Upper lobe of right lung (tissue), 1 donor: ENCODE measurements at places on chromosomes 3 and 15.
A peak's percentile ranks its signal among the peaks of the same experiment; 100 is the strongest.

DNA sequence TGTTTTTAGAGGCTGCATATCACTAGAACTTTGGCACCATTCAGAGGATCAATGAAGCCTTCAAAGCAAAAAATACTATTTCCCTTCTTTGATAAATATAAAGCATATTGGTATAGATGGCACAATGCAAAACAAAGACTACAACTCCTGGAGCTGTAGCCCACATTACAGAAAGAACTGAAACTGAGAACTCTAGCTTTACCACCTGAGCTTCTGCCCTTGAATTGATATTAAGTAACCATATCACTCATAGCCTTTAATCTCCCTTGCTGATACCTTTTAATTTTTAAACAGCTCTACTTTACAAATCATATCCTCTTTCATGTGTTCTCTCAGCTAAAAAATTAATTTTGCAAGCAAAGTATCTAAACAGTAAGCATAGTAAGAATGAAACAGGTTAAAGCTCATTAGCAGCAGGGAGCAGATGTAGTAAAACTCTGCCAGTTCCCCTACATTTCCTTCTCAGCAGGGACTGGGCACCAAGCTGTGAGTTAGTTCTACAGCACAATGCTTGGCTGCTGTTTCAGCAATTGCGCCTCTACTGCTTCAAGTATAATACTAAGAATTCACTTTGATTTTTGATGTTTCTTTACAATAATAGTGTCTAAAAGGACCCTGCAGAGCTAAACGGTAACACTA, 97.9 kb upstream of the NANOGP8 start:
- H3K4me3 ChIP-seq = no peak overlapping the region
- no peak overlapping the region for H3K27ac ChIP-seq

DNA sequence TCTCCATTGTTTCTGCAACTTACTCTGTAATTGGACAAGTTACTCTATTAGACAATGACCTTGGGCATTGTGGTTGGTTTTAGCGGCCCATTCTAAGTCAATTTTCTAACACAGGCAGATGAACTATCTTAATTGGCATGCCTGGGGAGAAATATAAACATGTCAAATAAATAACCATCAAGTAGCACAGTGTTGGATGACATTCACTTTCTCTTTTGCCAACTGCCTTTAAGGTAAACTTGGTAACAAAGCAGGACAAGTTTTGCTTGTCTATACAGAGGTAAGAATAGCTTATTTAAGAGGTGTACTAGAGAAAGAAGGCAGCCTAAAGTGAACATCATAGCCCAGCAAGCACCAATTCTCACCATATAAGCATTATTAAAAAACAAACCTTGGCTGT, 599.6 kb downstream of the GBE1 start:
- no peaks in the 10 kb centered on the region for H3K36me3 ChIP-seq
- DNase-seq = no peak
- no peak overlapping the region for H3K4me3 ChIP-seq
- no peak overlapping the region for H3K27ac ChIP-seq

GRCh38 chr15:42133886-42134502, 22.4 kb downstream of the PLA2G4F start:
- no peak overlapping the region for H3K27ac ChIP-seq
- H3K4me3 ChIP-seq = no peak overlapping the region
- peaks cover 11% of the 10 kb centered on the region for H3K27me3 ChIP-seq
- peak; percentile 89 for DNase-seq

- no peak overlapping the region for H3K27ac ChIP-seq
- peaks cover 36% of the 10 kb centered on the region for H3K27me3 ChIP-seq
- H3K36me3 ChIP-seq = no peaks in the 10 kb centered on the region
- peak overlapping the region; percentile 54 for H3K4me3 ChIP-seq
- no peaks in the 10 kb centered on the region for H3K4me1 ChIP-seq
These were observed 1.2 kb downstream of the ROBO2 start for GRCh38 chr3:77040926-77041722.

GRCh38 chr3:50267280-50267913, 1.6 kb upstream of the SEMA3B start:
- H3K4me1 ChIP-seq = peaks cover 46% of the 10 kb centered on the region
- DNase-seq = peak; percentile 86
- peak overlapping the region; percentile 90 for H3K27ac ChIP-seq
- peak overlapping the region; percentile 55 for H3K4me3 ChIP-seq
- H3K36me3 ChIP-seq = no peaks in the 10 kb centered on the region

DNA sequence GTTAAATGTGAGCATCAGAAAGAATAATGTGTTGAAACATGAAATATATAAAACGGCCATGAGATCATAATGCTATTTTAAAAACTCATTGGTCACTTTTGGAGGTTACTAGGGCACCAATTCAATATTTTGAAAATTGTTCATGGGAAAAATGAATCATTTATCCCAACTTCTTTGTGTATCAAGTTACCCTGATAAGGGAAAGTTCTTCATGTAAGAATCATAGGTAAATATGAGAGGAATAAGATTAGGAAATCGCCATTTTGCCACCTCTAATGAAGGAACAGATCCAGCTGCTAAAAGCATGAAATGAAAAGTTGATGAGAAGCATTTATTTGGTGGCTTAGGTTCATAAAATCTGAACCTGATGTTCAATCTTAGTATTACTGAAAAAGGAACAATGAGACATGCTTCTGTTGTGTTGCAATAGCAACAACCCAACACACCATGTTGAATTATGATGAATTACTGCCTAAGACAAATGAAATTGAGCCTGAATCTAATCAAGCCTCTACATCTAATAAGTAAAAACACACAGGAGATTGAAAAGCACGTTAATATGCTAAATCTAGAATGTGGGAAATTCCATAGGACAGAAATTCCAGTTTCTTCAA, 32.5 kb downstream of the ABHD5 start:
- DNase-seq = no peak
- H3K27me3 ChIP-seq = no peaks in the 10 kb centered on the region
- peaks cover 25% of the 10 kb centered on the region for H3K36me3 ChIP-seq

DNA sequence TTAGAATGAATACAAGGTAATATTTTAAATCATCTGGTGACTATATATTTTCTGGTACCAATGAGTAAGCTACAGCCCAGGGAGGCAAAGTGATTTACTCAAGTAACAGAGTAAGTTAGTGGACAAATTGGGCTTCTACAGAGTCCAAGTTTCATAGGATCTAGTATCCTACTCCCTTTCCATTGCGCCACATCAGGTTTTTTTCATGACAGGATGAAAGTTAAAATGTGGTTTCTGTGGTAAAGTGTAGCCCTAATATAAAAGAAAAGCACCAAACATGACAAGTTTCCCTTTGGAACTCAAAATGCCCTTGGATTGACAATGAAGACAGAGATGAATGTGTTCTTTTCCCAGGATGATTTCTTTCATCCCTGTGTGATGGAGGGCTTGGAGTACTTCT, 350.8 kb upstream of the ZNF385D start:
- H3K27me3 ChIP-seq = no peaks in the 10 kb centered on the region
- no peak overlapping the region for H3K27ac ChIP-seq
- DNase-seq = no peak
- no peaks in the 10 kb centered on the region for H3K36me3 ChIP-seq
- no peaks in the 10 kb centered on the region for H3K4me1 ChIP-seq
- no peak overlapping the region for H3K4me3 ChIP-seq

- H3K4me3 ChIP-seq = no peak overlapping the region
- H3K27me3 ChIP-seq = no peaks in the 10 kb centered on the region
- no peak overlapping the region for H3K27ac ChIP-seq
- no peaks in the 10 kb centered on the region for H3K36me3 ChIP-seq
These were observed 29.7 kb downstream of the ARNT2 start for GRCh38 chr15:80433836-80434235.

GRCh38 chr3:100198579-100199269, 62.1 kb upstream of the TBC1D23 start:
- H3K36me3 ChIP-seq = no peaks in the 10 kb centered on the region
- no peak overlapping the region for H3K27ac ChIP-seq
- no peak overlapping the region for H3K4me3 ChIP-seq

GRCh38 chr15:28086175-28086703, 12.9 kb downstream of the OCA2 start:
- no peaks in the 10 kb centered on the region for H3K27me3 ChIP-seq
- no peaks in the 10 kb centered on the region for H3K36me3 ChIP-seq
- DNase-seq = no peak
- no peak overlapping the region for H3K27ac ChIP-seq
- no peaks in the 10 kb centered on the region for H3K4me1 ChIP-seq

DNA sequence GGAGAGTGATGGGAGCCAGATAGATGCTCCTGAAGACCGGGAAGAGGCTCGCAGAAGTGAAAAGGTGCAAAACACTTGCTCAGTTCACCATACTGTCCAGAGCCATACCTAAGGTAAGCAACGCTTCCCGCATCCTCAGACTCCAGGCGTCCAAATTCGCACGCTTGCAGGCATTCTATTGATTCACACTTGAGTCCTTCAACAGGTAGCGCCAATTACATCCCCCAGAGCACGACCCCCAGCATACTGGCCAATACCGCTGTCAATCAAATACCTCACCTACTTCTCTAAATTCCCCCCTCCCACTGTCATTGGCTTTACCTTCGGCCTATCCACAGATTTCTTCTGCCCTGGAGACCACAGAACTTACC, 361 bp upstream of the STXBP5L start:
- no peak for DNase-seq
- no peak overlapping the region for H3K4me3 ChIP-seq
- peaks cover 9% of the 10 kb centered on the region for H3K4me1 ChIP-seq
- no peaks in the 10 kb centered on the region for H3K36me3 ChIP-seq

DNA sequence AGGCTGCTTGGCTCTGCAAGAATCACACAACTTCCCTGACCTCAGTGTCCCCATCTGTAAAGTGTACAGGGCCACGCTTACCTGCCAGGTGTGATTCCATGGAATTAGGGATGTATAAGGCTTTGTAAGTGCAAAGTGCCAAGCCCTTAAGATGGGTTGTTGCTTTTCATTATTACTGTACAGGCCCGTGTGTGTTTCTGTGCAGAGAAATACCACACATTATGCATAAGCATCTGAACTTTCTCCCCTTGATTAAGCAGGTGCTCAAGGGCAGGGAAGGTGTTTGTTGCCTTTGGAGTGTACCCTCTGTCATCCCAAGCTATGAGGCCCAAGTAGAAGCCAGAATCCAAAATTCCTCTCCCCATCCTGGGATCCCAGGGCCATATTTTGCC, 13.6 kb upstream of the HRH1 start:
- H3K27me3 ChIP-seq = no peaks in the 10 kb centered on the region
- no peak for DNase-seq
- H3K4me3 ChIP-seq = no peak overlapping the region
- no peaks in the 10 kb centered on the region for H3K4me1 ChIP-seq
- H3K27ac ChIP-seq = no peak overlapping the region
- no peaks in the 10 kb centered on the region for H3K36me3 ChIP-seq

GRCh38 chr15:65792138-65792987, at the start of gene DENND4A:
Gene DENND4A (minus strand): TSS chr15:65792293. CDS start chr15:65756450, 35,843 bp downstream.
- no peaks in the 10 kb centered on the region for H3K36me3 ChIP-seq
- DNase-seq = peak; percentile 99
- no peaks in the 10 kb centered on the region for H3K27me3 ChIP-seq
- peaks cover 27% of the 10 kb centered on the region for H3K4me1 ChIP-seq

DNA sequence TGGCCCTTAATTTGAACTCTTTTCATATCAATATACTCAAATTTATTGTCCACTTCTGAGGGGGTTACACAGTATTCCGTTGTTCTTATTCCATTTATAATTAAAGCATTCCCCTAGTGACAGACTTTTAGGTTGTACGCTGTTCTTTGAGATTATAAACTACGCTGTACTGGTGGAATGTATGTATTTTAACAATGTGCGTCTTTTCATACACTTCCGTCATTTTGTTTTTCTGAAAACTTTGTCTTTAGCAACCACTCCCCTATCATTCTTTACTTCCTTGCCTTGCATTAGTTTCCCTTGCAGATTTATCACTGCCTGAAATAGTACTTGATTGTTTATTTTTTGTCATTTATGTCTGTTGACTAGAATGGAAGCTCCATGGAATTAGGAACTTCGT, 137.0 kb downstream of the THRB start:
- no peak overlapping the region for H3K4me3 ChIP-seq
- no peaks in the 10 kb centered on the region for H3K4me1 ChIP-seq
- DNase-seq = no peak
- no peaks in the 10 kb centered on the region for H3K36me3 ChIP-seq
- no peaks in the 10 kb centered on the region for H3K27me3 ChIP-seq

DNA sequence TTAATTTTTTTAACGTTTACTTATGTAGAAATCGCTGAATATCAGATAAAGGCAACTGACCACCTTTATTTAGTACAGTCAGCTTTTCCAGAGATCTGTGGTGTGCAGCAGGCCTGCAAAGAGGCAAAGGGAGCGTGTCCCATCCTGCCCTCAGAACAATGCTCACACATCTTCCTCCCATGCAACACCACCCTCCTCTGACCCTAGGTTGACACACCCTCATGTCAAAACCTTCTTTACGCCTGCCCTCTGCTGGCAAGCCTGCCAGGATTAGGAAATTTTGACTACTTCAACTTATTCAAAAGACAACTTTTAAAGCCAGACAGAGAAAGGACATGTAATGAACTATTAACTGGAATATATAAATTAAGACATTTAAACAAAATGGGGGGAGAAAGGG, 513.7 kb downstream of the FOXP1 start:
- no peaks in the 10 kb centered on the region for H3K27me3 ChIP-seq
- H3K27ac ChIP-seq = no peak overlapping the region
- no peaks in the 10 kb centered on the region for H3K36me3 ChIP-seq
- H3K4me1 ChIP-seq = peaks cover 48% of the 10 kb centered on the region
- H3K4me3 ChIP-seq = no peak overlapping the region

DNA sequence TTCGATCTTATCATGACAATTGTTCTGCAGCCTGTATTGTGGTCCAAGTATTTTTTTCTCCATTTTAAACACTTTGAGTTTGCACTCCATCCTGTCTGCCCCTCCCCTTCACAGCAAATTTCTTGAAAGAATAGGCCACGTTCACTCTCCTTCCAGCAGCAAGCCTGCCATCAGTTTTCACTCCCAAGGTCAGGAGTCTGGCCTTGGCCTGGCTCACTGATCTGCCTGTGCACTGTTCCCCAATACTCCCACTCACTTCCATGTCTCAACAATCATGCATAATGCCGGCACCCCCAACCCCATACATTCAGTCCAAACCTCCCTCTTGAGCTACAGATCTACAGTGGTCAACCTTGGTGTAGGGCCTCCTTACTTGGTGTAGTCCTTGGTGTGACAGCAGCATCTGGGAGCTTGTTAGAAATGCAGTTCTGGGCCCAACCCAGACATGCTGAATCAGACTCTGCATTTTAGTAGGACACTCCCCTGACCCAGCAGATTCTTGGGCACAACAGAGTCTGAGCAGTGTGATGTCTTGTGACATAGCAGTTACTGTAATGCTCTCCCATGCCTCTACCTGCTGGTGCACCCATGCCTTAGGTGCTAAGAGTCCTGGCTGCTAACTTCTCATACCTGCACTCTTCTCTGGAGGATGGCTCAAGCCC, 58.3 kb upstream of the XCR1 start:
- peaks cover 10% of the 10 kb centered on the region for H3K4me1 ChIP-seq
- no peak overlapping the region for H3K27ac ChIP-seq
- DNase-seq = no peak
- H3K4me3 ChIP-seq = no peak overlapping the region

GRCh38 chr3:27628026-27628750, 93.9 kb downstream of the EOMES start:
- H3K4me3 ChIP-seq = no peak overlapping the region
- no peaks in the 10 kb centered on the region for H3K27me3 ChIP-seq
- H3K27ac ChIP-seq = no peak overlapping the region
- no peak for DNase-seq
